ENCODE measurements at places on chromosomes 1 and 21.

DNA sequence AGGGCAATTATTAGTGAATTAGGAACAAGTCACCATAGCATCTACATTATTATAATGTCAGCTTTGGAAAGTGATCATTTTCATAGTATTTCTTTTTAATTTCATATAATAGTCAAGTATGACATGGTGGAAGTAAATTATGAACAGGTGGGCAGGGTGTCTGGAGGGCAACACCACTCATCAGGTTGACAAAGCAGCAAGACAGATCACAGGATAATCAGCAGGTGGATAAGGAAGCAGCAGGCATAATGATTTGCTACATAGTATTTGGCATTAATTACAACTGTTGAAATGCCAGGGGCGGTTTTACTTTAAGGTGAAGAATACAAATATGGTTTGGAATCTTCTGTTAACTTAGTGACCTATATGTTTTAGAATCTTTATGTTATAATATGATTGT, 1342.2 kb downstream of the PLA2G4A start:
- DNase-seq: no peak

GRCh38 chr1:204466416-204467405, 27.9 kb downstream of the PIK3C2B start:
- peak; percentile 89 for DNase-seq

GRCh38 chr1:232145768-232146167, 484.2 kb downstream of the SIPA1L2 start:
- DNase-seq: no peak

DNA sequence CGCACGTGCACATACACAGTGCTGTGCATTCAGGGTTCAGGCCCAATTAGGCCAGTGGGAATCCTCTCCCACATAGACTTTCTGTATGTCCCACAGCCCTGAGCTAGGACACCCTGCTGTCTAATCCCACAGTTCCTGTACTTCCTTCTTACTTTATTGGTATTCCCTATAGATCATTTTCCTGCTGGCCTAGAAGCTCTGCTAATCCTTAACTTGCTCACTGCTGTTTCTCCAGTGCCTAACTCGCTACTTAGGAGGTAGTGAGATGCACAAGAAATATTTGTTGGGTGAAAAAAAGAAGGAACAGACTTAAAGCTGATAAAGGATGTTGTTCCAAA, 34.1 kb upstream of the FHAD1 start:
- DNase-seq: no peak

DNA sequence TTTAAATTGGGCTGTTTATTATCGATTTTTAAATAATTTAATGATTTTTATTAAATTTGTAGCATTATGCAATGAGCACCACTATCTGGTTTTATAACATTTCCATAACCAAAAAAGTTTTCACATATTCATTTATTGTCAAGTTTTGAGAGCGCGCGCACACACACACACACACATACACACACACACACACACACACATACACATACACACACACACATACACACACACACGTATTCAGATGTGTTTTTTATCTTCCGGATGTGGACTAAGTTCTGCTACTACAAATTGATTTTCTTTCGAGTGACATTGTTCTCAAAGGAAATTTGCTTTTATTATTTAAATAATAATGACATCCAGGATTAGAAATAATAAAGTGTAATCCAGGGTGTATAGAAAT, 16.3 kb downstream of the CACHD1 start:
- no peak for DNase-seq

DNA sequence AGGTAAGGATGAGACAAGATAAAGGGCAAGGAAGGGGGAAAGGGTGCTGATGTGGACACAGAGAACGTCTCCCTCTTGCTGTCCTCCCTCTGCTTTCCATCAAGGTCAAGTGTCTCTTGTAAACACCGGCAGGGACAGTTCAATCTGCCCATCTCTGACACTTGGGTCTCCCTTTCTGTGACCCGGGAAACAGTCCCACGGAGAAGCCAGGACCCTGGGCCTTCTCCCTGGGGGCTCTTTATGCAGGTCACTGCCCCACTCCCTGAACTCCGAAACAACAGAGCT, 254.3 kb downstream of the LTN1 start:
- no peak for DNase-seq

DNA sequence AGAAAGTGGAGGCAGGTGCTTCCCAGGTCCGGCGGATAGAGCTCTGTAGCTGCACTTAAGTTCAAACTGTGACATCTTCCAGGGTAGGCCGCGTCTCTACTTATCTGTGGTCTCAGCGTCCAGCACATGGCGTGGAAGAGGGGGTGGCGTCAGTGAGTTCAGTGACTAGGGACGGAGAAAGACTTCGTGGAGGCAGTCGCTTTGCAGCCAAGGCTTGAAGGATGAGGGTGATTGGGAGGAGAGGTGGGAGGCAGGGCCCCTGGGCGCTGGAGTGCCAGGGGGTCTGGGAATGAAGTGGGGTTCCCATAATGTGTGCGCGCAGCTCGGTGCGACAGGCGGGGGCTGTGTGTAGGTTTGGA, 444 bp upstream of the AGO1 start:
- no peak for DNase-seq

DNA sequence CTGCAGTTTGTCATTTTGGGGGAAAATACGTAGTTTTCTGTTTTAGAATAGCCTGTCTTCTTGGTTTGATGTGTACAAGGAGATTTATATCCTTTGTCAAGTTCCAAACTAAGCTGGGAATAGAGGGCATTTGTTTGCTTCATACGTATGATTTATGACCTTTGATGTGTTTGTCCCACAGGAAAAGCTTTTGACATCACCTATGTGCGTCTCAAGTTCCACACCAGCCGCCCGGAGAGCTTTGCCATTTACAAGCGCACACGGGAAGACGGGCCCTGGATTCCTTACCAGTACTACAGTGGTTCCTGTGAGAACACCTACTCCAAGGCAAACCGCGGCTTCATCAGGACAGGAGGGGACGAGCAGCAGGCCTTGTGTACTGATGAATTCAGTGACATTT, 79.9 kb downstream of the LAMC1 start:
- DNase-seq: no peak

GRCh38 chr1:24805534-24806301, 60.5 kb downstream of the CLIC4 start:
- no peak for DNase-seq

DNA sequence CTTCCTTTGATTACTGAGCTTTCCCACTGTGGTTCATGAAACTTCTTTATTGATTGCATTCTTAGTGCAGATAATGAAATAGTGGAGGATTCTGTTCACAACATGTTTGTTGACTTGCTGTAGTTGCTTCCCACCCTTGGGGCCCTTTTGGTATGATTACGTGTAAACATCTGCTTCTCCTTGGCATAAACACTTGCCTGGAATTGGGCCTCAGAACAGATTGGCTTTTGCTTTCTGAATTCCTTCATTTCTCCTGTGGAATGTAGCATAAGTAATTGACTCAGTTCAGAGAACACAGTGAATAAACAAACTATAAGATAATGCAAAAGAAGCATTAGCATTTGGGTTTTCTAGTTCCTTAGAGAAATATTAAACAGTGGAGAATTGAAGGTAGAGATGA, 59.5 kb upstream of the LAMC2 start:
- DNase-seq: no peak

GRCh38 chr1:46345281-46345680, 4.7 kb downstream of the NSUN4 start:
- no peak for DNase-seq

Measured in thyroid gland (tissue), 4 donors.